ENCODE measurements at places on chromosomes 4 and X.

DNA sequence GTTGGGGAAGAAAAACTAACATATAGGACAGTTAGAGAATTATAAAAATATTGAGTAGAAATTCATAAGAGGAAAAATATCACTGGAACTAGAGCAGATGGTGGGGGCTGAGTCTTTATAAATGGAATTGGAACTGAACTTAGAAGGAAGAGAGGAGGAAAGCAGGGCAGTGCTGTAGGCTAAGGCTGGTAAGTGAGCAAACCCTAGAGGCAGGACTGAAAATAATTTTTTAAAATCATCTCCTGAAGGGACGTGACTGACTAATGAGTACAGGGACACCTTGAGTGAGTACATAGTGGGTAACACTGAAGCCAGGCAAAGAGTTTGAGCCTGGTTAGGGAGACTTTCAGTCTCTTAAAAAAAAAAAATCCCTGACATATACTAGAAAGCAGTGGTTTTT is 63.3 kb downstream of the GALNT7 start:
- no peak for DNase-seq

- no peak for DNase-seq
Observed at GRCh38 chrX:1165535-1166196, 46.8 kb downstream of the CRLF2 start.

DNA sequence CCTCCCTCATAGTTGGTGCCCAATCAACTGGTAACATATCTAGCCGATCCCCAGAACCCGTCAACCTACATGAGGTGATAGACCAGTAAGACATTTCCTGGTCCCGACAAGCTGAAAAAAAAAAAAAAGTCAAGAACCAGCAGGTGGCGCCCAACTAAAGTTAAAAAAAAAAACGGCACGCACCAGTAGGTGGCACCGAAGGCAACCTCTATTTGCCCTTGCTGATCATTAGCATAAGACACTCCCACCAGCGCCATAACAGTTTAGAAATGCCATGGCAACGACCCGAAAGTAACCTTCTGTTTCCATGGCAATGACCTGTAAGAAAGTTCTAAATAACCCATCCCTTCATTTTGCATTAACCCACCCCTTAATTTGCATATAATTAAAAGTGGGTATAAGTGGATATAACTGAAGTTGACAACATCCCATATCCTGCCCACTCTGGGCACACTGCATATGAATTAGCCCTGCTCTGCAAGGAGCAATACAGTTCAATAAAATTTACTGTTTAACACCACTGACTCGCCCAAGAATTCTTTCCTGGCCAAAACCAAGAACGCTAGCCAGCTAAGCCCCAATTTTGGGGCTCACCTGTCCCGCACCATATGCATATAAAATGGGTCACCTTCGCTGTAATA is 83.9 kb upstream of the SPANXB1 start:
- DNase-seq: peak; percentile 74

DNA sequence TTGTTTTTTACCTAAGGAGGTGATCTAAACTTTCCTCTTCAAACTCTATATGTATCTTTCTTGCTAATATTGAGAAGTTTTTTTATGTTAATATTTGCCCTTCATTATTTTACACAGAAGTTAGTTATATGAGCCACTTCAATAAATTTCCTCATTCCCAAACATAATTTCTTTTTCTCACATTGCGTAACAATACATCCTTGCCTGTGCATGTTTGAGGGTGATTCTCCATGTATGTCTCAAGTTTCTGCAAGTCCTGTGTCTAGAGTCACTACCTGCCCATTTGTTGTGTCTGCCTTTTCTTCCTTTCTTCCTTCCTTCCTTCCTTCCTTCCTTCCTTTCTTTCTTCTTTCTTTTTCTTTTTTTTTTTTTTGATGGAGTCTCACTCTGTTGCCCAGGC is 2057.9 kb downstream of the PCDH7 start:
- DNase-seq: no peak

DNA sequence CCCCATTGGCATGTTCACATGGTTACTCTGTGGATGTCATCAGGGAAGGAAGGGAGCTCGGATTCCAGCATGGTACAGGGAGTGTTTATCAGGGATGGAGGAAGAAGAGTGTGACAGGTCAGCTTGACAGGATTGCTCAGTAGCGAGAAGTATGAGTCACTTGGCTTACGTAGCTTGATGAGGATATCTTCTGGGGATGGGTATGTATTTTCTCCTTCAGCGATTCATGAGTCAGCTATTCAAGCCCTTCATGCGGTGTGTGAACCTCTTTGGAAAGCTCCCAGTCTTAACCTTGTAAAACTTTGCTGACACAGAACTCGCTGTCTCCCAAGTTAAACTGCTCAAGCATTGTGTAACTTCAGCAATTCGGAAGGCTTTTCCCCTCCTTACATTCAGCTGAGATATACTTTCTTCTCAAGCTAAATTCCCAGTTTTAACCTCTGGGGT is 275.4 kb downstream of the ARHGAP10 start:
- DNase-seq: no peak

DNA sequence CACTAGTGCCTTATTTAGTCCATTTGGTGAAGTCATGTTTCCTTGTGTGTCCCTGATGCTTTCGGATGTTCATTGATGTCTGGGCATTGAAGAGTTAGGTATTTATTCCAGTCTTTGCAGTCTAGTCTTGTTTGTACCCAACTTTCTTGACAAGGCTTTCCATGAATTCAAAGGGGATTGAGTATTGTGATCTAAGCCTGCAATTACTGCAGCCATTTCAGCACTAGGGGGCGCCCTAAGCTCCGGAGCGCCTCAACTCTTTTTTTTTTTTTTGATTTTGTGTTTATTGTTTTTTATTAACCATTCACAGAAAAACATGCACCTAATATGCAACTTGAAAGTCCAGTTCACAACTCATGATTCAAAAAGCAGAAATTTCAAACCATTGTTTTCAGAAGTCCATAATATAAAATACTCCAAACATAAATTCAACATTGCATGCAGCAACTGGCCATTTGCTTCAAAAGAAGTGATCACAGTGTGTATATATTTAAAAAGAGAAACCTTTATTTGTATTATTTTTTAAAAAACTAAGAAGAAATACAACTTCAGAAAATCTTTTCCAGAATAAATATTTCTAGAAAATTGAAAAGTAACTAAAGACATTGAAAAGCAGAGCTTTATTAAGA is 59.2 kb downstream of the PTPN13 start:
- no peak for DNase-seq

DNA sequence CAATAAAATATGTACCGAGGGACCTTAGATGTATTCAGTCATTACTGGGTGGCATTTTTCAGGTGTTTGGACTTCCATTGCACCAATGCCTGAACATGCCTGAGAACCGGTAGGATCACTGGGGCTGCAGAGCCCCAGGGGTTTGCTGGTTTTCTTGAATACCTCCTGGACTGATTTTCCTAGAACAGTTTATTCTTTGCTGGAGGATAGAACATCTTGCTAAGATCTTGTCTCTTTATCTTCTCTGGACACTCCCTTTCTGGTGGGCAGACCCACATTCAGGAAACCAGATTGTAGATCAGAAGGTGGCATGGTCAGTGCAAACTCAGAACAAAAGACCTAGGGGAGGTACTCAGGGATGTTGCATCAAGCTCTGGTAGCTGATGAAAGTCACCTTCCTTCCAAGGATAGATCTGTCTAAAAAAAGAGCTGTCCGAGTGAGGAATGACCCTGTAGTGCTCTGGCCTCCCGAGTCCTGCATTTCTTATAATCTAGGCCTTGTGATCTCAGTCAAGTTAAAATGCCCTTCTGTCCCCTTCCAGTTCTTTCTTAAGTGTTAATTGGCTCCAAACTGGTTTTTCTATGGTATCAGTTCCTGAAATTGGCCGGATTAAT is 84.8 kb downstream of the CLDN34 start:
- DNase-seq: no peak

DNA sequence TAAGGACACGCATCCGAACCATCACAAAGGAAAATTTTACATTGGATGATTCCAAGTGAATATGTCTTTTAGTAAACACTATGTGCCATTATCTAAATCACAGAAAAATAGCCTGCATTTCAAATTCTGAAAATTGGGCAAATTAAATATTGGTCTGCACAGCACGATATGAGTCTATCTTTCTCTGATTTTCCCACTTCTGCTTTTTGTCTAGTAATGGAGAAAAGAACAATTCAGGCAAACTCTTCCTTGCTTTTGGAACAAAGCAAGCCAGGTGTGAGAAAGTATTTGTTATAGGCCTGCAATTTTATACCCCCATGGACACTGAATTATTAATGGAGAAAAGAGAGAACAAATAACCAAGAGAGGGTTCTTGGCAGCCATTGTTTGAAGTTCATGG is 97.8 kb downstream of the ZNF827 start:
- DNase-seq: no peak

DNA sequence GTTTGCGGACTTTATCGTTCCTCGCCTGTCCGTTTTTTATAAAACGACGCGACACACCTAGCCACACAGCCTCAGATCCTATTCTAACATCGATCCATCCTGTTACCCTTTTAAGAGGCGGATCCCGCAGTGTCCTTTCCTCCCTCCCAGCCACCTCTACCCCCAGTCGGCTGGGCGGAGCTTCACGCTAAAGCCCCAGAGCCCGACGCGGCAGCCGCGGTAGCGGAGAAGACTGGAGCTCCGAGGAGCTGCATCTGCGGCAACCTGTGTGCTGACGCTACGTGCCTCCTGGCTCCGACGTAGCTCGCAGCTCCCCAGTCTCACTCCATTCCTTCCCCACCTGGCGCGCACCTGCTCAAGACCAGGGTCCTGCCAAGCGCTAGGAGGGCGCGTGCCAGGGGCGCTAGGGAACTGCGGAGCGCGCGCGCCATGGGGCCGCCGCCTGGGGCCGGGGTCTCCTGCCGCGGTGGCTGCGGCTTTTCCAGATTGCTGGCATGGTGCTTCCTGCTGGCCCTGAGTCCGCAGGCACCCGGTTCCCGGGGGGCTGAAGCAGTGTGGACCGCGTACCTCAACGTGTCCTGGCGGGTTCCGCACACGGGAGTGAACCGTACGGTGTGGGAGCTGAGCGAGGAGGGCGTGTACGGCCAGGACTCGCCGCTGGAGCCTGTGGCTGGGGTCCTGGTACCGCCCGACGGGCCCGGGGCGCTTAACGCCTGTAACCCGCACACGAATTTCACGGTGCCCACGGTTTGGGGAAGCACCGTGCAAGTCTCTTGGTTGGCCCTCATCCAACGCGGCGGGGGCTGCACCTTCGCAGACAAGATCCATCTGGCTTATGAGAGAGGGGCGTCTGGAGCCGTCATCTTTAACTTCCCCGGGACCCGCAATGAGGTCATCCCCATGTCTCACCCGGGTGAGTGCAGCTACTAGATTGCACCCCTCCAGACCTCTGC is at the start of gene RNF128:
Gene RNF128 (plus strand): TSS at position 217 of the 953 bp plus-strand sequence. CDS start 213 bp downstream, at position 430.
- peak; percentile 1 for DNase-seq

- DNase-seq: no peak
Observed at GRCh38 chr4:182238355-182238931, 4.8 kb upstream of the TENM3 start.

GRCh38 chr4:127741247-127741646 is 11.0 kb downstream of the SLC25A31 start:
- no peak for DNase-seq

DNA sequence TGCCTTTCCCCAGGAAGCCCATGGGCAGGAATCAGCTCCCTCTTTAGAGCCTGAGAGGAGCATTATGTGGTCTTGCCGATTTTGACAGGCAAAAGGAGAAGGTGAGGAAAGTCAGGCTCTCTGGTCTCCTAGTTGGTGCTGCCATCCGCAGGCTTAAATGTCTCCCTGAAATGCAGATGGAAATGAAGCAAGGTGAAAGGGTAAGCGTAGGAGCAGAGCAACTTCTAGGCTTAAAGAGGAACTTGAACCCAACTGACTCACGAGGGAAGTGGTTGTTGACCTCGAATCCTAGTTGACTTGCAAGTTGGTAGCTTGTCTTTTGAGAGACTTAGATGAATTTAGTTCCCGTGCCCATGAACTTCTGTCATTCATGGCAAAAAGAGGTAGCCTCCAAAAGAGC is 205.9 kb downstream of the PTTG2 start:
- DNase-seq: no peak

Measured in SK-N-DZ (cell line).